Keratinocyte (primary cell): ENCODE measurements at places on chromosomes 11 and 22. TPM values are rescaled to one million over a fixed set of nuclear protein-coding genes. Genes with fewer than 3 reads are reported as not detected.

DNA sequence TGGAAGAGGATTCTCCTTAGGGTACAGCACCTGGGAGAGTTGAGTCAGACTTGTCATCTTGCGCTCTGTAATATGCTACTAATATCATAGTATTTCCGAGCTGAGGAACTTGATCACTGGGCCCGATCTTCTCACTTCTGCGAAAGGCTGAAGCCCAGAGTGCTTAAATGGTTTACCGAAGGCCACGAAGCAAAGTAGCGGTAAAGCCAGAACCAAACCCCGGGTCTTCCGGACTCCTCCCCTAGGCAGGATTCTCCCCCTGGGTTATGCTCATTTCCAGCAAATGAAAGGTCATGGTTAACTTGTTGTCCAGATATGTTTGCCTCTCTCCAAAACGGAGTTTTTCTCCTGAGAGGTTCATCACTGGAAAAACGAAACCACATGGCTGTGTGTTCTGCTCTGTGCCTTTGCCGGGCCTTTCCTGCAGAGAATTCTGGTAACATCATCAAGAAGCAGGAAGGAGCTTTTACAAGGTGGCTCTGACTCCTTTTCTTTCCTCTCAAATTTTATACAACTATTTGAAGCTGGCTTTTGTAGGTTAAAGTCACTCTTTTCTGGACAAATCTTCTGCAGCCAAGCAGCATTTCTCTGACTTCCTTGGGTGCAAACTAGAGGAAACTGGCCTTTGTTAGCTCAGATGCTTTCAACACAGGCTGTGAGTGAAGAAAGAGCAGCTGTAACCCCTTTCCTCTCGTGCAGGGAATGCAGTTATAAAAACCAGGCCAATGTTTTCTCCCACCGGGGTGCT is 35.5 kb downstream of the UBASH3B start:
- DNase-seq: no peak

- DNase-seq: no peak
These were observed 111.2 kb downstream of the ZNF280B start for GRCh38 chr22:22397292-22397870.

DNA sequence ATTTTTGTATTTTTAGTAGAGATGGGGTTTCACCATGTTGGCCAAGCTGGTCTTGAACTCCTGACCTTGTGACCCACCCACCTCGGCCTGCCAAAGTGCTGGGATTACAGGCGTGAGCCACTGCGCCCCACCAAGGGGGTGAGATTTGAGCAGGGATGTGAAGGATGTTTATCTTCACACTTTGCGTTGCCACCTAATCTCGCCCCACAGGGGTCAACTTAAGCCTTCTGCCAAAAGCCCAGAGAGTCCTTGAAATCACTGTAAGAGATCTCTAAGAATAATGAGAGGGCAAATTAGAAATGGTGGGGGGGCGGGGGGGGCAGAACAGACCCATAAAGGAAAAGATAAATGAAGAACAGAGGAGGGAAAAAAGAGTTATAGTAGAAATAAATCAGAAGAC is 158.3 kb upstream of the TIMP3 start:
- no peak for DNase-seq

RPUSD4 gene
- 23.8 to 24.7 TPM (median 23.8 TPM) in 3 replicates for polyA plus RNA-seq
